NCI-H2227 treated with DMSO at 0.1 percent for 48 hours (cell line): ENCODE measurements at places on chromosomes 2 and 18.

DNA sequence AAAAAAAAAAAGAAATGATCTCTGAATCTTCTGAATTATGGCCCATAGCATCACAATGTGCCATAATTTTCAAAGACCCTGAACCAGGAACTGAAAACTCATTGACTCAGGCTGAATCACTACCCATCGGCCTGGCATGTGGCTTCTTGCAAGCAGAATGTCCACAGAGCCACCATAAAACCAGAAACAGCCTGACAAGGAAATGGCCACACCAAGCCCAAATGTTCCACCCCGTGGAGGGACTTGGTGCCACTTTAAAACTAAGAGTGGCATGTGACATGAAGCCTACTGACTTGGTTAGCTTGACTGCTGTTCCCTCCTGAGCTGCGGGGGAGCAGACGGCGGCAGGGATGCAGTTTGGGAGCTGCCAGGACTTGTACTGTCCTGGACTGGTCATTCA, 71.2 kb upstream of the RBM44 start:
- no peak for DNase-seq

DNA sequence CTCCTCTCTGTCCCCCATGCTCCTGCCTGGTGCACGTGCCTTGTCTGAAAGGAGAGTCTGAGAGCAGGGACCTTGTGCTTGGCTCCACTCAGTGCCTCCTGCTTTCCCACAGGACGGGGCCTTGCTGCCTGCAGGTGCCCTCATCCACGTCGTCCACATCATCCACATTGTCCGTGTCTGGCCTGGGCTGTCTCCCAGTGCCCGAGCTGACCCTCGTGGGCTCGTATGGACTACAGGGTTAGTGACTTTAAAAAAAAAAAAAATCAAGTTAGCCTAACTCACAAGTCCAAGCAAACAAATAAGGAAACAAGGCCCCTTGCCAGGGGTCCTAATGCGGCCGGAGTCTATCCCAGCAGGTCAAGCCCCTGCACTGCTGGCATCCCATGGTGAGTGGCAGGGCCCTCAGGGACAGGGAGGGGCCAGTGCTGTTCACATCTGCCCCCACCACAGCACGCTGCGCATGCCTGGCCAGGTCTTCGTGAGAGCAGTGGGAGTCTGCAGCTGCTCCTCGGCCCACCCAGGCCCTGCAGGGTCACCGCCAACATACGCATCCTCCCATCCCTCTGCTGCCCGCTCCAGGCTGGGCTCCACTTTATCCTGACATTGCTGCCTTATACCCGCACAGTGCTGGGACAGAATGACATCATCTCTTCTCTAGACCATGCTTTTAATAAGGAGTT, 232.6 kb downstream of the NDUFA10 start:
- DNase-seq: no peak

GRCh38 chr2:137348301-137348700, 583.0 kb downstream of the THSD7B start:
- no peak for DNase-seq

DNA sequence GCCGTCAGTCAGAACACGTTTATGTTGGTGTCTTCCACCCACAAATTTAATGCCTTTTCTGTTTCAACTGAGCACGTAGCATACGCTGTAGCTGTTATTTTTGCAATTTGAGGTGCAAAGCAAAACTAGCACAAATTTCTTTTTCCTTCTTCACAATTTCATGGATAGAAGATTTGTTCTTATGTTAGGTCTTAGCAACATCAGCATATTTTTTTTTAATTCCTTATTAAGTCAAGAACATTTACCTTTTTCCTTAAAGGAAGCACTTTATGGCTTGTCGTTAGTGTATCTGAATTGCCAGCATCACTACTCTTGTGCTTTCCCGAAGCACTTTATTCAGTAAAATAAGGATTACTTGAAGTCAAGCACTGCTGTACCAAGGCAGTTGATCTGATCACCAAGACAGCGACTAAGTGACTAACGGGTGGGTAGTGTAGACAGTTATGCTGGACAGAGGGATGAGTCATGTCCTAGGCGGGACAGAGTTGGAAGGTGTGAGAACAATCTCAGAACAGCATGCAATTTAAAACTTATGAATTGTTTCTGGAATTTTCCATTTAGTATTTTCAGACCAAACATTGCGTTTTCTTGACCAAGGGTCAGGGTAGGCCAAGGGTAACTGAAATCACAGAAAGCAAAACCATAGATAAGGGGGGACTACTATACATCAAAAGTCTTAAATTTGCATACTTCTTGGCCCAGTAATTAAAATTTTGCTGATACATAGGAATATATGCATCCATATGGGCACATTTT, 13.3 kb downstream of the BABAM2 start:
- no peak for DNase-seq

DNA sequence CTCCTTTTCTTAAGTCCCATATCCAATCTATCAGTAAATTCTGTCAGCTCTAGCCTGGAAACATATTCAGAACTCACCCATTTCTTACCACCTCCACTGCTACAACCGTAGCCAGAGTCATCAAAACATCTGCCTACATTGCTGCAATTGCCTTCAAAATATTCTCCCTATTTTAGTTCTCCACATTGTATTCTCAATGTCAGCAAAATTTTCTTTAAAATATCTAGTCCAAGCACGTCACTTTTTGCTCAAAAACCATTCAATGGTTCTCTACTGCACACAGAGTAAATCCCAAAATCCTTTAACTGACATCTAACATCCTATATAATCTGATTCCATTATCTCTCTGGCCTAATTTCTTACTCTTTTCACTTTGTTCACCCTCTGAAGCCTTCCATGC, 68.5 kb upstream of the ERBB4 start:
- DNase-seq: no peak

- DNase-seq: no peak
These were observed 63.2 kb downstream of the PLCL1 start for GRCh38 chr2:197867624-197868023.
